ENCODE measurements at places on chromosomes 16 and 17.

- DNase-seq = no peak
Observed at GRCh38 chr17:33109336-33110072, 117.9 kb downstream of the SPACA3 start.

DNA sequence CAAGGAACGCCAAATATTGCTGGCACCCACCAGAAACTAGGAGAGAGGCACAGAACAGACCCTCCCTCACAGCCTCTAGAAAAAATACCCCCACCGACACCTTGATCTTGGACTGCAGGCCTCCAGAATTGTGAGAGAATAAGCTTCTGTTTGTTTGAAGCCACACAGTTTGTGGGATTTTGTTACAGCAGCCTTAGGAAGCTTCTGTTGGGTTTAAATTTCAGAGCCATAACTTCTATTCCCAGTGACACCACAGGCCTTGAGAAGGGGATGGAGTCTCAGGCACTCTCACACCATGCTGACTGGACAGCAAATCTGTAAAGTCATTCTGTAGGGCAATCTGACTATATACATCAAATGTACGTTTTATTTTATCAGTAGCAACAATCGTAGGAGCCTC lies 38.6 kb downstream of the RNF112 start:
- DNase-seq = no peak

DNA sequence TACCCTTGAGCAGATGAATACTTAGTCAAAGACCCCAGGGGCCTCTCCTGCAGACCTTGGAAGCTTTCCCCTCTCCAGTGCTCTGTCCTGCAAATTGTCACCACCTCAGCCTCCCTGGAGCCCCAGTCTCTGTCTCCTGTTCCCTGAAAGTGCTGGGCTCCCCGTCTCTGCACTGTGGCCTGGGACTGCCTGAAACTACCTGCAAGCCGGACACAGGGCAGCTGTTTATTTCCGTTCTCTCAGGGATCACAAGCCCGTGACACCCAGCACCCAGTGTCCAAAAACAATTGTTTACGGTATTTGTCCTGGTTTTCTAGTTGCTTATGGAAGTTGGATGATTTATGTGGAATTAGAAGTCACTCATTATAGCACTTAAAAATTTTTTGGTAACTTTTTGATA lies 81.6 kb upstream of the CHMP6 start:
- no peak for DNase-seq

DNA sequence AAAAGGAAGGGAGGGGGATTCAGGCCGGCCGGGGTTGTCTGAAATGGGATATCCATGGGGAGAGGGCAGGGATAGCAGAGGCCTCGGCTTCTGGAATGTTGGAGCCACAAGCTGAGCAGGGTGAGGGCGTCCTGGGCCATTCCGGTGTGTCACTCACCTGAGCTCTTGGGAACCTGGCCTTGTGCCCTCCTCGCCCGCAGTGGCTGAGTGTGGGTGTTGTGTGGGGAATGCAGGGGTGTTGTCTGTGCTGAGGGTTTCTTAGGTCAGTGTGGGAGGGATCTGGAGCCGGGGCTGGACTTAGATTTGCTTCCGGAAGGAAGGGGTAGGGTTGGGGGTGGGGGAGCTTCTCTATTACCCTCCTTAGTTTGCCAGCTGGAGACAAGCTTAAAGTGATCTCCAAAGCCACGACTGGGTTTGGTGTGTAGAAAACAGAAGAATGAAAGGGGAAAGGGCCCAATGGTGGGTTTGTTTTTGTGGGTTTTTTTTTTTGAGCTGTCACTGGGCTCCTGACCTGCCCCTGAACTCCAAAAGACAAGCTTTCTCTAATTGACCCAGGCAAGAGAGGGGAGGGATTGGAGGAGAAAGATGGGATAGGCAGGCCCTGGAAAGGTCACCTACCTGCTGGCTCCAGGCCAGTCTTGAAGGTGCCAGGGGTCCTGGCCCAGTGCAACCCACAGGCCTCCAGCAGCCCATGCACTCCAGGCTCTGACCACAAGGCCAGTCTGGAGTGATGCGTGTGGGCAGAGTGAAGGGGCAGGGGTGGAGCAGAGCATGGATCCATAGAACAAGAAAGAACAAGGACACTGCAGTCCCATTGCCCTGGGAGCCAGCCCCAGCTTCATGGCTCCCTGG lies at the start of gene SULT1A2:
SULT1A2 (minus strand) TSS at position 211 of the 852 bp plus-strand sequence. CDS start 1,120 bp downstream, outside the sequence.
- DNase-seq = no peak

- DNase-seq = no peak
Observed at GRCh38 chr17:41962111-41962510, 4.5 kb upstream of the CNP start.

DNA sequence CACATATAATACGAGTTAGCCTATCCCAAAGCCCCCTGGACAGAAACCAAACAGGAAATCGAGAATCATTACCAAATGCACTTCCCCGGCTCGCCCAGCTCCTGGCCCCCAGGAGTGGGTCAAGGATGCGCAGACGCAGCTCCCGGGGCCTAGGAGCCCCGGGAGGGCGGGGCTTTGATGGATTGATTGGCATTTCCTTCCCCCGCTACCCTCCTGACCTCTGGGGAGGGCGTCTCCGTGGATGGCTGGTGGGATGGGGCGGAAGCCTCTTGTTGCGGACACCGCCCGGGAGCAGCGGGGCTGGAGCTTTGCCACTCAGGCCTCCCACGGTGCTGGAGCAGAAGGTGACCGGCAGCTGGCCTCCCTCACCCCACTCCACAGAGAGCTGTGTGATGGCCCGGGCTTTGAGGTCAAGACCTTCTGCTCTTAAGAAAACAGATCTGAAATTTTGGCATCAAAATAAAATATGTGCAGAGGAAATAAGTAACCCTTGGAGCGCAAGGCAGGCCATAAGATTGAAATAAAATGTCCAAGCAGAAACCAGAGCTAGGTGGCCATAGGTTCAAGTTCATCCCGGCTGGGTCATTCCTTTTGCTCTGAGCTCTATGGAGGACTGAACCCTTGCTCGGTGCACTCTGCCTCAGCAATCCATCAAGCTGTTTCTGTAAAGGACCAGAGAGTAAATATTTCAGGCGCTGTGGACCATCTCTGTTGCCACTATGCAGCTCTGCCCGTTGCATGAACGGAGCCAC lies 262.3 kb downstream of the SOX9 start:
- DNase-seq = no peak

- DNase-seq = no peak
Observed at GRCh38 chr17:44184212-44184810, 2.5 kb upstream of the TMUB2 start.

- no peak for DNase-seq
Observed at GRCh38 chr17:58247511-58248363, 9.4 kb downstream of the LPO start.

GRCh38 chr17:78129351-78130089 lies 965 bp upstream of the TMC6 start:
- DNase-seq = no peak

DNA sequence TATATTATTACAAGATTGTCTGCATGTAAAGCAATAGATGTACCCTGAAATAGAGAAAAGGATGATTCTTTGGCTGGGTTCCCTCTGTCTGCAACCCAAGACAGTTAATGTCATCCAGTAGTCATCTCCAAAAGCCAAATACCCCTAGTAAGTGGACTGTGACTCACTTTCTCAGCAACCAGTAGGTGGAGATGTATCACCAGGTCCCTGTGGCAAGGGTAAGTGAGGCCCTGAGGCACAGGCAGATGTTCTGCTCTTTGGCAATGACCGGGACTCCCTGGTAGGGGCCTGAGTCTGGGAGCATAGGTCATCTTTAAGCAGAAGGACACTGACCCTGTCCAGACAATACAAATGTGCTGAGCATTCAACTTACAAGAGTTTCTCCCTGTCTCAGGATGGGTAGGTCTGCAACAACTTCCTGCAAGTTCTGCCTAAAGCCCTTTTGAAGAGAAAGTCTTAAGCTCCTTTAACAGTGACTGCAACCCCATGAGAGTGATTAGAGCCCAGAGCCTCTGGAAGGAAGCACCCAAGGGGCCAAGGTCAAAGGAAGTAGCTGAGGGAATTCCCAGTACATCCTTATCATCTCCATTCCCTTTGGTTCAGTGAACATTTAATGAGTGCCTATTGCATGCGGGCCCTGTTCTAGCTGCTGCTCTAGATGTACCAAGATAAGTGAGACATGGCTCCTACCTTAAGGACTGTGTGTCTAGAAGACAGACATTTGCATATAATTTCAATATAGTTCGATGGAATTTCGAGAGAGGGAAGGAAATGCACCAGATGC lies 31.9 kb downstream of the PMP22 start:
- DNase-seq = no peak

GRCh38 chr16:86946396-86946795 lies 368.0 kb downstream of the FOXL1 start:
- no peak for DNase-seq

GRCh38 chr17:48559840-48560817 lies 15.2 kb upstream of the HOXB2 start:
- no peak for DNase-seq

GRCh38 chr16:78735337-78735736 lies 635.9 kb downstream of the WWOX start:
- DNase-seq = no peak

DNA sequence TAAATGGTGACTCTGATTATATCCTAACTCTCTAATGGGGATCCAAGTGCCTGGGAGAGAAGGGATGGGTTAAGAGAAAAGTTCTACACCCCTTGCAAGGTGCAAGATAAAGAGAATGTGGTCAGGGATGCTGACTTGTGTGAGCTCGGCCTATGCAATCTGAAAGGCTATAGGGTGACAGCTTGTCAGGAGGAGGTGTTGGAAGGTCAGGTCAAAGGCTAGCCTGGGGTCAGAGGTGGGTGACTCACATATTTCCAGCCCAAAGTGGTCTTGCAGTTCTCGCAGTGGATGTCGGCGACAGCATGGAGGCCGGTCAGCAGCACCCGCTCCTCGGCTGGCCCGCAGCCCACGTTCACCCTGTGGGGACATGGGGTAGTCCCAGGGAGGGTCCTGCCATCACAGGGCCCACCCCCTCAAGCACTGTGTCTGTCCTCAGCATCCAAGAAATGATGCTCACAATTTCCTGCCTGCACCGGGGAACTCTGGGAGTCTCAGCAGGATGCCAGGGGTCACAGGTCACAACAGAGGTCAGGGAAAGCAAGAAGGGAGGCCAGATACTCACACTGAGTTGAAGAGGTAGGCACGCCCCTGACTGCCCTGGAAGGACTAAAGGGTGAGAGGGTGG lies 1.4 kb downstream of the YPEL3 start:
- no peak for DNase-seq

GRCh38 chr16:89290887-89291286 lies 73.4 kb downstream of the ZNF778 start:
- no peak for DNase-seq

DNA sequence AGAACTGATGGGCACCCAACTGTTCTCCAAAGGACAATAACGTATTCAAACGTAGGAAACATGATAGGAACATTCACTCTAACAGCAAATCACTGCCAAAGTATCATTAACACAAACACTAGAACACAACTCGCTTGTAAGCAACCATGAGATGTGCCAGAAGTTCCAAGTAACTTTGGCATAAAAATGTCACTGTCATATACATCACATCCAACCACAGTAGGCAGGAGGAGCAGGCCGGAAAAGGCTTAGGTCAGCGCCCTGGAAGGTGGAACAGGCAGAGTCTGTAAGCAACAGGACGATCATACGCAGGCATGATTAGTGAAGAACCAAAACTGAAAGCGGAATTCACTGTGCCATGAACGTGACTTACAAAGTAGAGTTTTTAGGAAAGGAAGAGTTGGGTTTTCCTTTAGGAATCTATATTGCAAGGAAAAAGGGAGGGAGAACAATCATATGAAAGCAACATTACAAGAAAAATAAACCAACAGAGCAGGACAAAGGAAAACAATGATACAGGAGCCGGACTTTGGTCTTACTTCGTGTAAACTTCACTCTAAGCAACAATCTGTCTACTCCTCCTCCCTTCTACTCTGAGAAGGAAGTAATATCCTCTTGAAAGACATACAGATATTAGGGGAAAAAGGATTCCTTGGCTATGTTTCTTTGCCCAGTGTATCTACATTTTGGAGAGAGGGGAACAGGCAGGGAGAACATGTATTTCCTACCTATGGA lies 52.3 kb downstream of the YWHAE start:
- no peak for DNase-seq

DNA sequence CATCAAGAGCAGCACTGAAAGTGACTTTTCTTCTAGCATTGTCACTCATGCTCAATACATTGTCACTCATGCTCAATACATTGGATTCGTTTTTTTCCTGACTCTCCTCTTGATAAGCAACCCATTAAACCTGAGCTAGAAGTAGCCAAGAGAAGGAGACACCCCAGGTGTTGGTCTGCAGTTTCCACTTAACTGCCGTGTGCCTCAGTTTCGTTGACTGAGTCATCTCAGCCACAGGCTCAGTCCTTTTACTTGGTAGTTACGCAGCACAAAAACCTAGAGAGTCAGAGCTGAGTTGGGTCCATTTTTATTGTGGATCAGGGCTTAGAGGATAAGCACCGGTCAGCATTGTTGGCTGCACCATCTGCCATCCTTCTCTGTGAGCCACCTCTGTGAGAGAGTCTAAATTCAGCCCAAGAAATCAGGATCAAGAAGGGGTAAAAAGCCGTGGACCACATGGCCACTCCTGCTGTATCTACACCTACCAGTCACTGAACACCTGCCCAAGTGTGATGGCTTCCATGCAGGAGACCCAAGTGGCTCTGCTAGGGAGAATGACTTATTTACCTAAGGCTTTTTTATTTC lies 11.3 kb downstream of the GINS2 start:
- no peak for DNase-seq

DNA sequence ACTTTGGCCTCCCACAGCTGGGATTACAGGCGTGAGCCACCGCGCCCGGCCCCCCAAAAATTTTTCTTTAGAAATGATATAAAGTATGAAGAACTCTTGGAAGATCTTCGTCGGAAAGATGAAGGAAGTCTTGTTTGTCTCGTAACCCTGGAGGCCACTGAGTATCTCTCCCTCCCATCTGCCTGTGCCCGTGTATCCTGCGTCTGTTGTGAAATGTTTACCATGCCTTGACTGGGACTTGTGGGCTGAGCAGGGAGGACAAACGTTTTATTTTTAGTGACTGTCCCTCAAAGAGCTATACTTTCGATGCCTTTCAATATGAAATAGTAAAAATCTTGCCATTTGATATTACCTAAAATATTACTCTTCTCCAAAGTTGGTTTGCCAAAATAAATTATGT lies 121.2 kb downstream of the RPTOR start:
- no peak for DNase-seq

DNA sequence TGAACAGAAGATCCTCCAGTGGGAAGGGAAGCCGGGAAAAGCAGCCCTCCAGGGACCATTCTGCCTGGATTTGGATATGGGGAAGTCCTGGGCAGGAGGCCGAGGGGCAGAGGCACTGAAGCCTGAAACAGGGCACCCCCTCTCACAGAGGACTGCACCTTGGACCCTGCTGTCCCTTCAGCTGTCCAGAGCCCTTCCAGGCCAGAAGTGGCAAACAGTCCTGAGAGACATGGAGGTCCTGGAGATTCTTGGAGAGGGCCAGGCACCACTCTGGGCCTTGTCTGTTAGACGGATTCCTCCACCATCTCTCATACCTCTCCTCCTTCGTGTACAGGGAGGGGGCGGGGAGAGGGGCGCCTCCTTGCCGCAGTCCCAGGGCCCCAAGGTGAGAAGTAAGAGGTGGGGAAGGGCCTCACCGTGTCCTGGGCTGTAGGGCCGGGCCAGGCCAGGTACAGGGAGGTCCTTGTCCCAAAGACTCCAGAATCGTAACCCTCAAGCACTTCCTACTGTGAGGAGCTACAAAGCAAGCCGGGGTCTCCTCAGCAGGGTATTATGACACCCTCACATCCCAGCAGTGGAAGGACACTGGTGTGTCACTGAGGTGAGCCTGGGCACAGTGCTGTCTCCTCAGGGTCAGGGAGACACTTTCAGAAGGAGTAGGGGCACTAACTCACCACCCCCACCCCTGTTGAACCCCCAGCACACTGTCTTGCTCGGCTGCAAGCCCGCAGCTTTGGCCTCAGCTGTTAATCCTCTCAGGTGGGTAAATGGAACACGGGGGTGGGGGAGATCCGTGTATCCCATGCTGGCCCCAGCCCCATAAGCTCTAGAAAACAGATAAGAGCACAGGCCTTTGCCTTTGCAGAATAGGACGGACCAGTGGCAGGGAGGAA lies 16.6 kb upstream of the TBX2 start:
- DNase-seq = no peak
